ENCODE measurements at places on chromosomes 7 and 10.

DNA sequence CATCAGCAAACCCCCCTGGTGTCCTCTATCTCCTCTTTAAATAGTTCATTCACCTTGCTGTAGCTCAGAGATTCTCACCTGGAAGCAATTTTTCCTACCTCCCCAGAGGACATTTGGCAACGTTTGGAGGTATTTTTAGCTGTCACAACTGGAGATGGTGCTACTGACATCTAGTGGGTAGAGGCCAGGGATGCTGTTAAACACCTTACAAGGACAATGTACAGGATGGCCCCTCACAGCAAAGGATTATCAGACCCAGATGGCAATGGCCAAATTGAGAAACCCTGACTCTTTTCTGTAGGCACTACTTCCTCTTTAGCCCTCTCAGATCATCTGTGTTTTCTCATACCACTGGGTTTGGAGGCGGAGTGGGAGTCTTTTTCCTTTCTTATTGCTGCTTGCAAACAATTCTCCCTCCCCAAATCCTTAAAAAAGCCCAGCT lies 13.2 kb upstream of the TRA2A start:
- peak; percentile 56 for DNase-seq

- DNase-seq: no peak
Measured at GRCh38 chr10:21624951-21625350, 90.9 kb downstream of the MLLT10 start.

- DNase-seq: no peak
Measured at GRCh38 chr7:142717453-142717852, 31.8 kb upstream of the PRSS1 start.

GRCh38 chr10:24394461-24395190 lies 185.7 kb downstream of the KIAA1217 start:
- no peak for DNase-seq

- DNase-seq: no peak
Measured at GRCh38 chr7:77320137-77320536, 96.0 kb downstream of the GSAP start.

Measured in NCI-H526 (cell line).